Esophagus muscularis mucosa (tissue), 4 donors: ENCODE measurements at places on chromosomes 16 and 17. TPM values are rescaled to one million over a fixed set of nuclear protein-coding genes. Genes with fewer than 3 reads are reported as not detected.

- DNase-seq: no peak
Measured at GRCh38 chr17:43814714-43815113, 18.2 kb downstream of the MPP3 start.

GRCh38 chr16:57518520-57518919, 17.9 kb downstream of the CCDC102A start:
- no peak for DNase-seq

The NEUROD2 gene
- total RNA-seq: not detected

DNA sequence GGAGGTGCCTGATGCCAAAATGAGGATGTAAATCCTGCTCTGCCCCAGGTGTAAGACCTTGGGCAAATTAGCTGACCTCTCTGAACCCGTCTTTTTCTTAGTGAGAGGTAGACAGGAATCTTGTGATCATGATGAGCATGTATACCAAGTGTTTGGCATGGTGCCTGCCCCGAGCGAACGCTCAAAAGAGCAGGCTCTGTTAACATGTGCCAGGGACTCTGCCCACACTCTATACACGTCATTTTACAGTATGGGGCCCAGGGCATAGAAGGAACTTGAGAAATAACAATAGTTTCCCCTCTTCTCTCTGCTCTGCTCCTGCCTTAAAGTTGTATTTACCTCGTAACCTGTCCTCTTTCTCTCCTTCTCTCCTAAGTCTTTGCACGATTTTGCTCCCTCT, 9.3 kb upstream of the MAF start:
- no peak for DNase-seq

The TMEM204 gene
- 57.7 TPM for total RNA-seq
